Activated CD4-positive, CD25-positive, alpha-beta regulatory T cell treated with anti-CD3 and anti-CD28 coated beads, Interleukin-2, amount 50 U/mL, for 16 hours (primary cell): ENCODE measurements at places on chromosomes 11 and 22.

DNA sequence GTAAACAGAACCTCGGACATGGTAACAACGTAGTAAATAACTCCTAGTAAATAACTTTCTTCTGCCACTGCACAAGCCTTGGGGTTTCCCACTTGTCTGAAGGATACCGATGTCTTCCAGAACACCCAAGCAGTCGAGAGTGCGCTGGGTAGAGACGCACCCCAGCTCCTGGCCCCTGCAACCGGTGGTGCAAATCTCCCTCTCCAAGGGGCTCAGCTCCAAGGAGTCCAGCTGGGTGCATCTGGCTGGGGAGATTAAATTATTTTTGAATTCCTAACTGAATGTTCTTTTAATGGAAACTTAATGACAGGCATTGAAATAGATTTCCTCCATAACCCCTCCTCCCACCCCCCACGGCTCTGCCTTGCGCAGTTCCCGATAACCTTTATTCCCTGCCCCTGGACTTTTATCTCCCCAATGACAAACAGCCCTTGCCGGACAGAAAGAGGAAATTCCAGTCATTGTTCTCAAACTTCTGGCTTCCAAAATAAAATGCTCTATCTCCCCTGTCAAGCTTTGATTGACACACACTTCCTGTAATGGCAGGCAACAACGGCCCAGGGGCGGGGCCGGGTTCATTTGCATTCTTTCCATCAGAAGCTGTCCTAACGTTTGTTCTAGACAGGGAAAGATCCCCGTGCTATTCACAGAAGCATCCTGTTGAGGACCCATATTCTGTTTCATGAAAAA is 31.2 kb downstream of the KCNJ1 start:
- DNase-seq = no peak

- DNase-seq = no peak
Observed at GRCh38 chr22:30383061-30383460, 4.2 kb downstream of the RNF215 start.

- DNase-seq = no peak
Observed at GRCh38 chr11:9461760-9462134, 935 bp downstream of the ZNF143 start.

GRCh38 chr11:109697140-109697843 is 275.3 kb downstream of the C11orf87 start:
- DNase-seq = no peak

DNA sequence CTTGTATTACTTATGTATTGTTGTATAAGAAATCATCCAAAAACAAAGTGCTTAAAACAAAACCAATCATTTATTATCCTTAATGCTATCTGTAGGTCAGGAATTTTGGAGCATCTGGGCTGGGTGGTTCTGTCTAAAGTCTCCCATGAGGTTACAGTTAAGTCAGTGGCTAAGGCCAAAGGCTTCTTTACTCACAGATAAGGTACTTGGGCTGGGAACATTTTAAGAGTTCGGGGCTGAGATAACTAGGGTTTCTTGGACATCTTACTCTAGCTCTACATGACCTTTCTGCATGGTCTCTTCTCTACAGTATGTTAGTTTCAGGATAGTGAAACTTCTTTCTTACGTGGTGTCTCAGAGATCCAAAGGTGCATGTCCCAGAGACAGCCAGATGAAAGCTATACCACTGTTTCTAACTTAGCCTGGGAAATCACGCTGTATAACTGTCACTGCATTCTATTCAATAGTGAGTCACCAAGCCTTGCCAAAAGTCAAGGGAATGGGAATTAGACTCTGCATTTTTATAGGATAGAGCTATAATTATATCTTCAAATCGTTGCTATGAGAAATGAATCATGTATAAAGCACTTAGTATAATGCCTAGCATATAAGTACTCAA is 29.6 kb downstream of the SOX6 start:
- DNase-seq = no peak

DNA sequence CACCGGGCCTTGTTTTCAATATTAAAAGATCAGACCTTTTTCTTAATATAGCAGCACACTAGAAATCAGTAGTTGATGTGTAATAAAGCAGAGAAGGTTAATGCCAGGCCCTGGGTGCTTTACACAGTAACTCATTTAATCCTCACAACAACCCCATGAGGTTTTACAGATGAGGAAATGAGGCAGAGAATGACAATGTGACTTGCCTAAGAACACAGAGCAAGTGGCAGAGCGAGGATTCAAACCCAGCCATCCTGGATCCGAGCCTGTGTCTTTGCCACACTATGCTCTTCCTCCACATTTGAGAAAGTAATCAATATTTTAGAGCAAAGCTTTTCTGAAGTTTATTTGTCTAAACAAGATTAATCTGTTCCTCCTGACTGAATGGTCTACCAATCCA is 7.2 kb downstream of the JAML start:
- DNase-seq = no peak

DNA sequence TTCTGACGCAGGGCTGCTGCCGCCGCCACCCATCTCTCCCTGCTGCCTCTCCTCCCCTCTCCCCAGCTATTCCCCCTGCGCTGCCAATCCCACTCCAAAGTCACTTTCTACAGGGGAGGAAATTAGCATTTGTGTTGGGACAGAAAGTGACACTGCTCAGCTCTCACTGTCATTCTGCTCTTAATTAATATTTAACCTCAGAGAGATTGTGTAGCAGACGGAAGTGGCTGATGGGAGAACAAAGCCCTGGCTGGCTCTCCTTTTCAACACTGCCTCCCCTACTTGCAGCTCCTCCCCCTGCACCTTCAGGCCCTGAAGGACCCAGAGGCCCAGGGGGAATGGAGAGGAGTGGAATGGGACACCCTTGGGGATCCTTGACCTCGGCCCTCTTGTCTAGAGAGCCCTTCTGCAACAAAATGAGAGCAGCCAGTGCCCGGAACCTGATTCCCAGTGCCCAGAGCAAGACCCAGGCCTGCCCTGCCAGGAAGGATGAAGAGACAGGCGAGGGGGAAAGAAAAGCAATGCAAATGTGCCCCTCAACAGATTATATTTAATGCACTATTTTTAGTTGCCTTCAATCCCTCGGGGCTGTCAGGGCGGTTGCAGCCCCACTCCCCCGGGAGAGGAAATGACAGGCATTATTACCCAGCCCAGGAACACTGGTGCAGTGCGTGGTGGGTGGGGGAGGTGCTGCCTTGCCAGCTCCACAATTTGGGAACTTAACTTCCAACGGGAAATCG is 14.6 kb upstream of the NRGN start:
- DNase-seq = no peak

DNA sequence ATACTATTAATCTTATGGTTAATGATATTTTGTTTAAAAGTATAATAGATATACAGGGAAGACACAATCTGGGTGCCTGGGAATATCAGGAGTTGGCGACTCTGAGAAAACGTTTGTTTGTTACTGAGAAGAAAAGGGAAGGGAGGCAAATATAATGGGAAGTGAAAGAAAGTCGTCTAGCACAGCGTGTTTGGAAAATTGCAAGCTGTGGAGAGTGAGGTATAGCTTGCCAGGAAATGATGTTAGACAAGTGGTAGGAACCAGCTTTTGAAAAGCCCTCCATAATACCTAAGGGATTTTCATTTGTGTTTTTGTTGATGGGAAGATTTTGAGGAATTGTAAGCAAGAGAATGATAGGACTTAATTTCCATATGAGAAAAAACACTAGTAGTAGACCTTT is 322.2 kb downstream of the LUZP2 start:
- no peak for DNase-seq

DNA sequence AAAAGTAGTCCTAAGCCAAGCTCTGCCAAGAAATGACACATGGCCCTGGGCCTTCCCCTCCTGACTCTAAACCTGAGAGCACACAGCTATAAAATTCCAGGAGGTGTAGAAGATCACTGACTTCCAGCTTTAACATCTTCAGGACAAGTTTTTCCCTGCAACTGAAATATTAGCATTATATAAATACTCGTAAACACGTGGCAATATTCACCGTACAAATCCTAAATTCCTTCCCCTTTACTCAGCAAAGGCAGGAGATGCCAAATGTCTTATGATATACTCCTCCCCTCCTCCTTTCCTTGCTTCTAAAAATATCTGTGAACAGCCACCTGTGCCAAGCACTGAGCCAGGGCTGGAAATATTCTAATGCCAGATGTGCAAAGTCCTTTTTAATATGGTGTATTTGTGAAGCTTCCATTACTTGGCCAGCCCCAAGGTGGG is 194.0 kb downstream of the LARGE1 start:
- no peak for DNase-seq

DNA sequence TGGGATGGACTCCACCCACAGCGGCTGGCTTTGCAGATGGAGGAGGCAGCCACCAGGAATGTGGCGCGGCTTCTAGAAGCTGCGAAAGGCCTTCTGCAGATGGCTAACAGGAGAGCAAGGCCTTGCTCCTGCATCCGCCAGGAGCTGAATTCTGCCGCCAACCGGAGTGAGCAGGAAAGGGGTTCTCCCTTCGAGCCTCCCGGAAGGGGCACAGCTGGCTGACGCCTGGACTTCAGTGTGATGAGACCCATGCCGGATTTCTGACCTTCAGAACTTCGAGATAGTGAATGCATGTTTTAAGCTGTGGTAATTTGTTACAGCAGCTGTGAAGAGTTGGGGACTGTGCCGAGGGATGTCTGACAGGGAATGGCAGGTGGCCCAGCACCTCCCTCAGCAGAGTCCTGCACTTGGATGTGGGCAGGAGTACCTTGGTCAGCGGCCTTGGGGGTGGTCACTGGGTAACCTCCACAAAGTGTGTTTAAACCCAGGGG is 7.7 kb downstream of the TBC1D22A start:
- DNase-seq = no peak

DNA sequence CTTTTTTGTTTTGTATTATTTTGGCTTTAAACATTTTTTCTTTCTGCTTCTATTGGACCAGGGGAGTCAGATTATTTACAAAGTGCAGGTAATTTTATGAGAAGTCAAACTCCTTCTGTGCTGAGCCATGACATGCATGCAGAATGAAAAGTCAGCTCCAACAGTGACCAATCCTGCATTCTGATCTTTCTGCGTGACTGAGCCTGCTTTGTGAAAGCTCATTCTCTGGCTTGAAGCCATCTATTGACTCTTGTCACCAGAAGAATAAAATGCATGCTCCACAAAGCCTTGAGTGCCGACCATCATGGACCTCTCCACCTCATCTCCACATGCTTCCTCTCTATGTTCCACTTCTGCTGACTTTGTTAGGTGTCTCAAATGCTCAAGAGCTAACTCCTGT is 50.2 kb downstream of the MIAT start:
- no peak for DNase-seq

GRCh38 chr11:125494561-125494960 is 1.5 kb downstream of the FEZ1 start:
- no peak for DNase-seq

GRCh38 chr11:88152381-88152780 is 22.9 kb downstream of the RAB38 start:
- DNase-seq = no peak

GRCh38 chr22:23063539-23064380 is 6.6 kb upstream of the GNAZ start:
- no peak for DNase-seq

DNA sequence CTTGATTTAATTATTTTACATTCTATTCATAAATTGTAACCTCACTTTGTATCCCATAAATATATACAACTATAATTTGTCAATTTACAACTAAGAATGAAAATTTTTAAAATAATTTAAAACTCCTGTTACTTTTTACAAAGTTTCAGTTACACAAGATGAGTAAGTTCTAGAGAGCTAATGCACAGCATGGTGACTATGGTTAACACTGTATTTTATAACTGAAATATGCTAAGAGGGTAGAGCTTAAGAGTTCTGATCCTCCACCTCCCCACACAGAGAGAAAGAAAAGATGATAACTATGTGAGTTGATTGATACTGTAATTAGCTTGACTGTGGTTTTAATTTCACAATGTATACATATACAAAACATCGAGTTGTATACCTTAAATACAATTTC is 412.5 kb upstream of the DDI1 start:
- DNase-seq = no peak

DNA sequence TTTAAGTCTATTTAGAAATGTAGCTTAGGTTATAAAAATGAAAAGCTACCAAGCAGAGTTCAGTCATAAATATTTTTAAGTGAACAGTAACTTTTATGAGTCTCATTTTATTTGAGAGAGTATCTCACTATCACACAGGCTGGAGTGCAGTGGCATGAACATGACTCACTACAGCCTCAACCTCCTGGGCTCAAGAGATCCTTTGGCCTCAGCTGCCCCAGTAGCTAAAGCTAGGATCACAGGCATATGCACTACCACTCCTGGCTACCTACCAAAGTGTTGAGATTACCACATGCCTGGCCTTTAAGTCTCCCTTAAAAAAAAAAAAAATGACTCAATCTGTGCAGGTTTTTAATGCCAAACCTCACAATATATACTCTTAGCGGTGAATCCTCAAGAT is 34.7 kb upstream of the CLNS1A start:
- DNase-seq = no peak

GRCh38 chr22:36454916-36455570 is 26.4 kb downstream of the TXN2 start:
- DNase-seq = peak; percentile 85

DNA sequence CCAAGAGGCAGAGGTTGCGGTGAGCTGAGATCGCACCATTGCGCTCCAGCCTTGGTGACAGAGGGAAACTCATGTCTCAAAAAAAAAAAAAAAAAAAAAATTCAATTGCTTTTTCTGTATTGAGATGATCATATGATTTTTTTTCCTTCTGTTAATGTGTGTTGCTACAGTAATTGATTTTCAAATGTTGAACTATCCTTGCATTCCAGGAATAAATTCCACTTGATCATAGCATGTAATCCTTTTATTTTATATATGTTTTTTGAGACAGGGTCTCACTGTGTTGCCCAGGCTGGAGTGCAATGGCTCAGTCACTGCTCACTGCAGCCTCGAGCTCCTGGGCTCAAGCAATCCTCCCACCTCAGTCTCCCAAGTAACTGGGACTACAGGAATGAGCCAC is 33.3 kb downstream of the MOV10L1 start:
- no peak for DNase-seq

DNA sequence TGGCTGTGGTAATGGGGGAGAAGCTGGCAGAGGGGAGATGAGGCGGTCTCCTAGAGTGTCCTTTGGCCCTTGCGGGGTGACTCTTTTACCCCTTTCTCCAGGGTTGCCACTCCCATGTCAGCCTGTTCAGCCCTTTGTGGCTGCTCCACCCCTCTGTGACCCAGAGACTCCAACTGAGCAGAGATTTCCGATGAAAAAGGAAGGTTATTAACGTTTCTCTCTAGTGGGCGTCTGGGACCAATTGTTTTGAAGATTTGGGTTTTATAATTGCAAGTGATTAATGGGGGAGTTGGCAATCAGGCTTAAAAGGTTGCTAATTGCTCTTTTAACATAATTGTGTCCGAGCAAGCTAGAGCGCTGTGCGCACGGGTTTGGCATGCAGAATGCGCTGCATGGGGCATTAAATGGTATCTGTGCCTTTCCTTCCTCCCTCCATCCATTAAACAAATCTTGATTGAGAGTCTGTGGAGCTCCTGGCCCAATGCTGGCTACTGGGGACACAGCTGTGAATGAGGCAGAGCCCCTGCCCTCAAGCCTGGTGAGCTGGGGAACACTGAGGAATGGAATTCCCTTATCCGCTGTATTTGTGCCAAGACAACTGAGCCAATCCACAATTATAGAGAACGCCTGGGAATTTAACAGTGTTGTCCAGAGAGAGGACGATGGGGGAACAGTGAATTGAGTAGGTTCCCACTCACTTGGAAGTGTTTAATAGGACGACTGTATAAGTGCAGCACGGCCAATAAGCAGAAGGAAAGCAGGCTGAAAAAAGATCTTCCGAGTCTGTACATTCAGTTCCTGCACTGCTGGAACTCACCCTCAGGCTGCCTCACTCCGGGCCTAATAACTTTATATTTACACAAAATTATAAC is 295.9 kb downstream of the MIAT start:
- DNase-seq = no peak
